ENCODE measurements at places on chromosomes 4 and X. TPM values are rescaled to one million over a fixed set of nuclear protein-coding genes. Genes with fewer than 3 reads are reported as not detected.

MTMR1 gene
- total RNA-seq = 14.6 TPM

MAGIX gene
- total RNA-seq = 28.8 TPM

GRCh38 chr4:53916431-53916889 lies 147.9 kb downstream of the CHIC2 start:
- no peak overlapping the region for H3K27ac ChIP-seq
- peaks cover 3% of the 10 kb centered on the region for H3K27me3 ChIP-seq
- no peak for DNase-seq

GRCh38 chrX:72395237-72395636 lies 89.5 kb upstream of the CITED1 start:
- no peak for DNase-seq
- H3K4me1 ChIP-seq = peaks cover 2% of the 10 kb centered on the region
- H3K27me3 ChIP-seq = no peaks in the 10 kb centered on the region

RUFY3 gene
- 39.6 TPM for total RNA-seq

- no peaks in the 10 kb centered on the region for H3K36me3 ChIP-seq
- DNase-seq = peak; percentile 74
- no peaks in the 10 kb centered on the region for H3K27me3 ChIP-seq
- peaks cover 9% of the 10 kb centered on the region for H3K4me1 ChIP-seq
- peak within 1 kb of the TSS; percentile 64 for H3K27ac ChIP-seq
- peak within 1 kb of the TSS; percentile 63 for H3K4me3 ChIP-seq
Measured at GRCh38 chr4:170089668-170090351, at the start of gene AADAT. AADAT (minus strand) TSS chr4:170089956; CDS start chr4:170089690, 266 bp downstream.

GRCh38 chrX:130575831-130576389 lies 174.1 kb downstream of the RBMX2 start:
- no peaks in the 10 kb centered on the region for H3K4me1 ChIP-seq
- no peaks in the 10 kb centered on the region for H3K27me3 ChIP-seq
- H3K27ac ChIP-seq = no peak overlapping the region
- peak; percentile 26 for DNase-seq
- no peak overlapping the region for H3K4me3 ChIP-seq

SPACA5 gene
- total RNA-seq = not detected

GRCh38 chr4:3313139-3313538 lies 20.3 kb downstream of the RGS12 start:
- peaks cover 10% of the 10 kb centered on the region for H3K4me1 ChIP-seq
- no peaks in the 10 kb centered on the region for H3K27me3 ChIP-seq
- no peak for DNase-seq

PPP1R2C gene
- total RNA-seq = not detected

- no peaks in the 10 kb centered on the region for H3K36me3 ChIP-seq
- peak overlapping the region; percentile 98 for H3K27ac ChIP-seq
- DNase-seq = peak; percentile 24
- H3K27me3 ChIP-seq = no peaks in the 10 kb centered on the region
- peak overlapping the region; percentile 88 for H3K4me3 ChIP-seq
Measured at GRCh38 chrX:153722704-153723350, 1.4 kb downstream of the BCAP31 start.

MAGEA10 gene
- total RNA-seq = not detected

MED12 gene
- total RNA-seq = 40.3 TPM

FRG2 gene
- total RNA-seq = not detected

DNA sequence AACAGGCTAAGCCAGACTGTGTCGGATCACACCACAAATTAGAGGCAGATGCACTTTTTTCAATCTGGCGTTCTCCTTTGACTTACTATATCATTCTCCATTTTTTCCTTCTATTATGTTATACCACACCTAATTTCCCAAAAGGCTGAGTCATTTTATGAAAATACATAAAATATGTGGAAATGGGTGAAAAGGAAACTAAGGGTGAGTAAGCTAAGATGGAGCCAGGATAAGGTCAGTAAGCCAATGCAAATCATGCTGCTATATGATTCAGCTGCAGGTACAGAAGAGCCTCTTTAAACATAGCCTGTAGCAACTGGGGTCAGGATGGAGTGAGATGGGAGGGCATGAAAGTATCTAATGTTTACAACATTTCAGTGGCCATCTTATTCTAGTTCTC lies 94.0 kb upstream of the TEX13A start:
- no peaks in the 10 kb centered on the region for H3K4me1 ChIP-seq
- no peak overlapping the region for H3K27ac ChIP-seq
- no peaks in the 10 kb centered on the region for H3K36me3 ChIP-seq
- no peak for DNase-seq
- no peaks in the 10 kb centered on the region for H3K27me3 ChIP-seq

SOX3 gene
- total RNA-seq = not detected

GRCh38 chr4:12488672-12489071 lies 995.5 kb downstream of the RAB28 start:
- peaks cover 3% of the 10 kb centered on the region for H3K4me1 ChIP-seq
- no peak for DNase-seq
- no peak overlapping the region for H3K27ac ChIP-seq
- H3K27me3 ChIP-seq = no peaks in the 10 kb centered on the region

GRCh38 chrX:48493890-48494364 lies 14.9 kb upstream of the PORCN start:
- H3K4me1 ChIP-seq = no peaks in the 10 kb centered on the region
- no peaks in the 10 kb centered on the region for H3K36me3 ChIP-seq
- no peak overlapping the region for H3K27ac ChIP-seq
- DNase-seq = no peak
- H3K4me3 ChIP-seq = no peak overlapping the region

DNA sequence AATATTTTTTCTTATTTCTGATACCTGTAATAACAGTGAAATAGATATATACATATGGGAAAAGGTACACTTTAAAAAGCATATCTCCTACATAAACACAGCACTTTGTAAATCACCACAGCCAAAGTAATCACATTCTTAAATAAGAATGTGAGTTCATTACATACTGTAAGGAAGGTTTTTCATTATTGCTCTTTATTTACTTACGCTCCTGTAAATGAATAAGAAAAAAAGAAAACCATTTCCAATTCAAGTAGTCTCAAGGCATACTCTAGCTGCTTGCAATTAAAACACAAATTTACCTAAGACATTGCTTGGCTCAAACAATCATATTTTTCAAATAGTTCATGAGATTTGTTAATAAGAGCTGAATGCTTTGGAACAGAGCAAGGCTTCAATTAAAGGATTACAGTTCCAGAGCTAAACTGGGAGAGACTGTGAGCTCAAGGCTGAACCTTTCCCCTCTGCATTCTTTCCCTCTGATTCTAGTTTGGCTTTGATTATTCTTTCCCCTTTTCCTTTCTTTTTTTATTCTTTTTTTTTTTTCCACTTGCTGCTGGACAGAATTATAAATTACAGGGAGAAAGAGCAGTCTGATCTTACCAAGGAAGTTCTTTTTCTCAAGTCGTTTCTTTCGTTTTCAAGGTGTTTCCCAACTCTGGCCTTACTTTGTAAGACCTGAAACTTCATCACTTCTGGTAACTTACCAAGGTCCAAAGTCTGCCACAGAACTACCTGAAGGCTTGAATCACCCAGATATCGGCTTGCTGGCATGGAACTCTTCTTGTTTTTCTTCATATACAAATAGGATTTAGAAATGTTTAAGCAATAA lies 278.3 kb downstream of the INPP4B start:
- H3K4me3 ChIP-seq = peak overlapping the region; percentile 17
- peaks cover 3% of the 10 kb centered on the region for H3K4me1 ChIP-seq
- DNase-seq = peak; percentile 28
- no peaks in the 10 kb centered on the region for H3K36me3 ChIP-seq
- H3K27me3 ChIP-seq = no peaks in the 10 kb centered on the region
- H3K27ac ChIP-seq = peak overlapping the region; percentile 80

DNA sequence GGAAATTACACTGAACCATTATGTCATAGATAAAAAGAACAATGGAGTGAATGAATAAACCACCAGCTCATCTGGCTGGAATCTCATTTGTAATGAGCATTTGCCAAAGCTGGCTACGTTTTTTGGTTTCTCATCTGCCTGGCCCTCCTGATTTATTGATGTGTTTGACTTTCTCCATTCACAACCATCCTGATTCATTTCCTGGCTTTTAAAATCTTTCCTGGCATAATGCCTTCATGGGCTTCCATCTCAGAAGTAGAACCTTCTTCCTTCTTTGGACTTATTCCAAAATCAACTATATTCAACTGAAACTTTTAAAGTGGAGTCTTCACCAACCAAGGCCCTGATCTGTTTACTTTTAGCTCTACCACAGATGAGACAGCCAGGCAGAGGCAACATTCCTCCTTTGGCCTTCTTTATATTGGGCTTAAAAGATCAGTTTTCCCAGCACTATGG lies 36.0 kb upstream of the ARSJ start:
- H3K27ac ChIP-seq = no peak overlapping the region
- H3K27me3 ChIP-seq = no peaks in the 10 kb centered on the region
- no peaks in the 10 kb centered on the region for H3K4me1 ChIP-seq
- no peaks in the 10 kb centered on the region for H3K36me3 ChIP-seq
- no peak overlapping the region for H3K4me3 ChIP-seq

CDX4 gene
- total RNA-seq = not detected

GRCh38 chr4:54543088-54543795 lies 114.5 kb upstream of the KIT start:
- H3K4me1 ChIP-seq = peaks cover 23% of the 10 kb centered on the region
- no peak for DNase-seq
- H3K27me3 ChIP-seq = no peaks in the 10 kb centered on the region
- no peak overlapping the region for H3K27ac ChIP-seq

YTHDC1 gene
- 47.4 TPM for total RNA-seq

SPANXD gene
- not detected for total RNA-seq

DNA sequence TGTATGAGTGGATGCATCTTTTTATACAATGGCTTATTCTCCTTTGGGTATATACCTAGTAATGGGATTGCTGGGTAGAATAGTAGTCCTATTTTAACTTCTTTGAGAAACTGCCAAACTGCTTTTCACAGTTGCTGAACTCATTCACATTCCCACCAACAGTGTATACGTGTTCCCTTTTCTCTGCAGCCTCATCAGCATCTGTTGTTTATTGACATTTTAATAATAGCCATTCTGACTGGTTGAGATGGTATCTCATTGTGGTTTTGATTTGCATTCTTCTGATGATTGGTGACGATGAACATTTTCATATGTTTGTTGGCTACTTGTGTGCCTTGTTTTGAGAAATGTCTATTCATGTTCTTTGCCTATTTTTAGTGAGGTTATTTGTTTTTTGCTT lies 687.0 kb upstream of the EPHA5 start:
- H3K4me1 ChIP-seq = no peaks in the 10 kb centered on the region
- no peak overlapping the region for H3K4me3 ChIP-seq
- no peak overlapping the region for H3K27ac ChIP-seq
- H3K27me3 ChIP-seq = no peaks in the 10 kb centered on the region
- DNase-seq = no peak

DNA sequence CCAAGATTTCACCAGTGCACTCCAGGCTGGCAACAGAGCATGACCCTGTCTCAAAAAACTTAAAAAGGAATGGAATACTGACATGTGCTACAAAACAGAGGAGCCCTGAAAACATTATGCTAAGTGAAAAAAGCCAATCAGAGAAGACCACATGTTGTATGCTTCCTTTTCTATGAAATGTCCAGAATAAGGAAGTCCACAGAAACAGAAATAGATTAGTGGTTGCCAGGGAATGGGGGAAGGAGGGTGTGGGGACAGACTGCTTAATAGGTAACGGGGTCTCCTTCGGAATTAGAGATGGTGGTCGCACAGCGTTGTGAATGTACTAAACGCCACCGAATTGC lies 30.1 kb upstream of the KIAA0232 start:
- no peaks in the 10 kb centered on the region for H3K36me3 ChIP-seq
- H3K4me1 ChIP-seq = peaks cover 43% of the 10 kb centered on the region
- no peak overlapping the region for H3K4me3 ChIP-seq
- peak overlapping the region; percentile 89 for H3K27ac ChIP-seq
- no peak for DNase-seq
- H3K27me3 ChIP-seq = no peaks in the 10 kb centered on the region

- H3K4me3 ChIP-seq = no peak overlapping the region
- DNase-seq = no peak
- H3K27me3 ChIP-seq = no peaks in the 10 kb centered on the region
- H3K27ac ChIP-seq = no peak overlapping the region
- no peaks in the 10 kb centered on the region for H3K36me3 ChIP-seq
Measured at GRCh38 chrX:84469226-84469625, 33.0 kb downstream of the HDX start.

- no peaks in the 10 kb centered on the region for H3K27me3 ChIP-seq
- H3K27ac ChIP-seq = no peak overlapping the region
- no peak for DNase-seq
- H3K4me1 ChIP-seq = no peaks in the 10 kb centered on the region
- H3K36me3 ChIP-seq = no peaks in the 10 kb centered on the region
- H3K4me3 ChIP-seq = no peak overlapping the region
Measured at GRCh38 chr4:147465461-147465860, 15.4 kb upstream of the EDNRA start.

DNA sequence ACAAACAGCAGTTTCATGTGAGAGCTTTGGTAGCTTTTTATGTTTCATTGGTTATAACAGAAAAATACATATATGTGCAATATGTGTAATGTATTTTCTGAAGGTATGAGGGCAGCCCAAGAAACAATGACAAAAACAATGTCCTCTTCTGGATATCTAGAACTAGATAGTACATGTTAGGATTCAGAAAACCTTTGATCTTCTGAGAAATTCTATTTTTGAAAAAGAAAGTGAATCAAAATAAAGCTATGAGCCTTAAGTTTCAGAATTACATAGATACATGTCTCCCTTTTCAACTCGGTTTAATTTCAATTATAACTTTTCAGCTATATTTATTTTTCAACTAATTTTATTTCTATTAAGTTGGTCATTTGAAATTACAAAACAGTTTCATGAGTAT lies 131.9 kb downstream of the REELD1 start:
- no peak overlapping the region for H3K4me3 ChIP-seq
- DNase-seq = no peak
- no peaks in the 10 kb centered on the region for H3K4me1 ChIP-seq
- H3K27me3 ChIP-seq = no peaks in the 10 kb centered on the region

PABPC1L2A gene
- not detected for total RNA-seq

DNA sequence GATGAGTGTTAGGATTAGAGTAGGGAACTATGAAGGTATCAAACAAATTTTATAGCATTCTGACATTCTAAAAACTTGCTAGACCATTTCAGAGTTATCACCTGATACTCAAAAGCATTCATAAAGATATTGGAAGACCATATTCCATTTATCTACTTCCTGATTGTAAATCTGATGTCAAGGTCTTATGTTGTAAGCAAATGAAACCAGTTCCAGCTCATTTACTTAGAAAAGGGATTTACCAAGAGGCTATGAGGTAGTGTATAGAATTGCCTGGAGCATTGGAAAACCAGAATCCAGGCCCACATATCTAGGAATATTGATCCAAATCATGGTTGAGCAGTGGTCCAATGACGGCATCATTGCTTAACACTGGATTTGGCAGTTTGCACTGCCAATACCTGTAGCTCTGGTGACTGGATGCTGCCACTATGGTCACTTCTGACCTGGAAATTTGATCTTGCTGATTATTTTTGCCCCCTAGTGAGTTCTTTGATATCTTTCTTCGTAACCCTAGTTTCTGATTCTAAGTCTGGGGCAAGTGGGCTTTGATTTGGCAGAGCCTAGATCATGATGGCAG lies 25.4 kb downstream of the ARFIP1 start:
- H3K27ac ChIP-seq = no peak overlapping the region
- H3K27me3 ChIP-seq = no peaks in the 10 kb centered on the region
- H3K4me3 ChIP-seq = no peak overlapping the region
- H3K4me1 ChIP-seq = peaks cover 7% of the 10 kb centered on the region

- no peak overlapping the region for H3K4me3 ChIP-seq
- no peaks in the 10 kb centered on the region for H3K36me3 ChIP-seq
- DNase-seq = no peak
- no peaks in the 10 kb centered on the region for H3K4me1 ChIP-seq
- H3K27ac ChIP-seq = no peak overlapping the region
- H3K27me3 ChIP-seq = no peaks in the 10 kb centered on the region
Measured at GRCh38 chr4:108703966-108704365, 53.6 kb downstream of the OSTC start.

GRCh38 chr4:44738615-44739014 lies 12.3 kb upstream of the GNPDA2 start:
- no peak overlapping the region for H3K4me3 ChIP-seq
- no peak overlapping the region for H3K27ac ChIP-seq
- H3K4me1 ChIP-seq = no peaks in the 10 kb centered on the region
- peaks cover 10% of the 10 kb centered on the region for H3K27me3 ChIP-seq
- DNase-seq = no peak

RAB9B gene
- 1.6 TPM for total RNA-seq

Data from transverse colon (tissue), 4 donors.